ENCODE measurements at places on chromosomes 12 and 14.

GRCh38 chr14:105375635-105376057, 22.7 kb upstream of the TEX22 start:
- DNase-seq, result no peak

DNA sequence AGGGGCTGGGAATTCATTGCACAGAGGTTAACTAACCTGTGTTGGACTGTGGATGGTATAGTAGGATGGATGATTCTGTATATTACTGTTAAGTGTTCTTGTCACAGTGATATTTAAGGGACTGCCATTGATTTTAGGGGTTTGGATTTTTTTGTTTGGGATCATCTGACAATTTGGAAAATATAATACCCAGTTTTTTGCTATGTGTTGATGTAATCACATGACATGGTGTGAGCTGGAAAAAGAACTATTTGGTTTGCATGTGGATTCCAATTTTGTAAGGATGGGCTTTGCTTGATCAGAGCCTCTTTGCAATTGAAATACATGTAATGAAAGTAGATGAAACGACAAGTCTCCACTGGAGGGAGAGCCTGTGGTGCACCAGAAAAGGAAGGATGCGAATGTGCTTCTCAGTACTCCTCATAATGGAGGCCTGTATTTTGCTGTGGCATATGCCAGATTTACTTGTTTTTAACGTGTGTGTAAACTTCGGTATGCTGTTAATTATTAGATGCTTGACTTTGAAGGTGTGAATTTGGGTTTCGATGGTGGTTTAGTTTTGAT, 2.7 kb downstream of the DYRK2 start:
- DNase-seq, result no peak

DNA sequence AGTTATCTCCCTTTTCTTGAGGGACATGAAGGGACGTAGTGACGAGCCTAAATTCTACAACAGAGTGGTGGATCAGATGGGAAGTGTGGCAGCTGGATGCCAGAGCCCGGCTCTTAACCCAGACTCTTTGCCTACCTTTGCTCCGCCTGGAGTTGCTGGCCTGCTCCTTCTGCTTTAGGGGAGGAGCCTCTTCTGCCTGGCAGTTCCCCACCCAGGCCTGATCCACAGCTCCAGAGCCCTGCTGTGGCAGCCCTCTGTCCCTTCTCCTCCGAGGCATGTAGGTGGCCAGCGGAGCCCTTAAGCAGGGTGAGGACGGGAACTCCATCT, 2.3 kb upstream of the PRPH start:
- DNase-seq, result no peak

GRCh38 chr14:60317609-60318008, 68.6 kb downstream of the PPM1A start:
- DNase-seq, result no peak

DNA sequence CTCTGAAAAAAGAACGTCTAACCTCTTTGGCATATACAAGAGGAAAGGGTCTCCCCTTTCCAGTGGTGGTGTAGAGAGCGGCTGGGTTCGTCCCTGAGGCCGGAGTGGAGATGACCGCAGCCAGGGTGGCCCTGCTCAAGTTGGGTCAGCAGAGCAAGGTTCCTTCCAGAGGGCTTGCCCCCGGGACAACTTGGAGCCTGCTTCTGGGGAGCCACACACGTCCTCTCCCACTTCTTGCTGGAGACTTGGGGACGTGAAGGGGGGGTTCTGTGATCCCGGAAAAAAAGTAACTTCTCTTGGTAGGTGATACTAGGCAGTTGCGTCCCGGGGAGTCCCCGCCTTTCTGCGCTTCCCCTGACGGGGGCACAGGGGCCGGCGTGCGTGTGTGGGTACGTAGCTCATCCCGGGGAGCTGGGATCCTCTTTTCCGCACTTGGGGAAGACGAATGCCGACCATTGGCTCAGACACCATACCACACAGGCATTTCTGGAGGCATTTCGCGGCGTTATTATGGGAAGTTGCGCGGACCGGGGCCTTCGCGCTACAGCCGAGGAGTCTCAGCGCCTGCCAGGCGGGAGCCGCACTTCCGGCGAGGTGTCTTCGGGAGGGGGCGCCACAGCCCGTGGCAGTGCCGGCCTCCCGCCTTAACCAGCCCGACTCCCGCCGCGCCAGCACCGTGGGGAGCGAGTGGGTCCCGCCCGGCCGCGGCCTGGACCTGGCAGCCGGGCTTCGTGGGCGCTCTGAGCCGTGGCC, 14.8 kb upstream of the PAX9 start:
- no peak for DNase-seq

GRCh38 chr12:77070382-77070781, 5.0 kb upstream of the E2F7 start:
- DNase-seq, result no peak

- DNase-seq, result no peak
Observed at GRCh38 chr12:54389134-54389508, 4.6 kb upstream of the ZNF385A start.

DNA sequence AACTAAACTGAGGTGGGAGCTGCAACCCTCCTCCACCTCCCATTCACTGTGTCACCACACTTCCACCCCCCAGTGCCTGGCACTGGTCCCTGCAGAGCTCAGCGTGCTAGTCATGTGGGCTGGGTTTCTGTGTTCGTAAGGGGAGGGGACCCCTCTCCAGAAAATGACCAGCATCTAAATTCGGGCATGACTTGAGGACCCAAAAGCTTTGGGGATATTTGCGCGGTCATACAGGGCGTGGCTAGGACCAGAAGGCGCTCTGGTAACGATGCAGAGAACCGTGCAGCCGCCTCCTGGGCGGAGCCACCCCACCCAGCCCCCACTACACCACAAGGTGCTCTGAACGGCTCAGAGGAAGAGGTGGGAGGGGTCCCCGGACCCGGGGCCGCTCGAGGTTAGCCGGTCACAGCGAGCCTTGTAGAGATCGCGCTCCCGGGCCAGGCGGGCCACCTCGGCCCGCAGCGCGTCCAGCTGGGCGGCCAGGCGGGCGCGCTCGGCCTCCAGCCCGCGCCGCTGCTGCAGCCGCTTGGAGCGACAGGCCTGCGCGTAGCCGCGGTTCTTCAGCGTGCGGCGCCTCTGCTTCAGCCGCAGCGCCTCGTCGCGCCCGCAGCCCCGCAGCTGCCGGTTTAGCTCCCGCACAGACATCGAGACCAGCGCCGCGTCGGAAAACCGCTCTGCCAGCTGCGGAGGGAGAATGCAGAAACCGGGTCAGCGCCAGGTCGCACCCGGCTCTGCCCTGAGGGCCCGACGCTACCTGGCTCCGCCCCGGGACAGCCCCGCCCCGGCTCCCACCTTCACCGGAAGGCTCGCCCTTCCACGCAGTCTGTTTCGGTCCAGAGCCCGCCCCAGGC, 9.8 kb downstream of the CPNE6 start:
- peak; percentile 44 for DNase-seq

- DNase-seq, result no peak
Observed at GRCh38 chr12:68667896-68668295, 18.9 kb upstream of the NUP107 start.

- no peak for DNase-seq
Observed at GRCh38 chr14:79663453-79663852, 547.9 kb downstream of the DIO2 start.

- DNase-seq, result no peak
Observed at GRCh38 chr12:53770281-53770680, 18.5 kb upstream of the CISTR start.

DNA sequence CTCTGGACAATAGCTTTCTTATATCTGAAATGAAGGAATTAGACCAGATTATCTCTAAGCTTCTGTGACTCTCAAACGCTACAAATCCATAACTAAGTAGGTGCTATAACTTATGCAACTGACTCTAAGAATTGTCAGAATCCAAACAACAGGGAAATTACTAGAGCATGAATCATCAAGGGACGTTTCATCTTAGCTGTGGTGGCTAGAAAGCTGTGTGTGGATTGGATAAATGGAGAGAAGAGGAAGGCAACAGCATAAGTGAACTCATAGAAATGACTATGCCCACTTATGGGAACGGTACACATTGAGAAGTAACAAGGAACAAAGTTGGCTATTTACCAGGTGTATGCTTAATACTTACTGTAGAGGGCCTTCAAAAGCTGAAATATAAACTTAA, 96.0 kb upstream of the NEDD1 start:
- DNase-seq, result no peak

DNA sequence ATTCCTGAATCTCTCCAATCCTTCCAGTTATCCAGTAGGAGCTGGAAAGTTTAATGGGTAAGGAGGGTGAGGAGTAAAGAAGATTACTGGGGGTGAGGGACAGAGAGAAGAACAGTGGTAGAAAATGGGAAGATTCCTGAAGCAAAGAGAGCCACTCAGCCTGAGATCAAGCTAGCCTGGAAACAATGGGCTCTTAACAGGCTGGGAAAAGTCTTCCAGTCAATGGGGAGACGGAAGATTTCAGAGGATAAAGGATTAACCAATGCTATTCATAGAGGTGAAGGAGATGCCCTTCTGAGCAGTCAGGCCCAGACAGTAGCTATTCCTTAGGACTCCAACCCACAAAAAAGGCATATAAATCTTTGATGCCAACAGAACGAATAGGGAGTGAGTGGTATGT, 14.8 kb downstream of the GDF11 start:
- no peak for DNase-seq

Measured in NCI-H1930 (cell line).